ENCODE measurements at places on chromosomes 1 and 21.

DNA sequence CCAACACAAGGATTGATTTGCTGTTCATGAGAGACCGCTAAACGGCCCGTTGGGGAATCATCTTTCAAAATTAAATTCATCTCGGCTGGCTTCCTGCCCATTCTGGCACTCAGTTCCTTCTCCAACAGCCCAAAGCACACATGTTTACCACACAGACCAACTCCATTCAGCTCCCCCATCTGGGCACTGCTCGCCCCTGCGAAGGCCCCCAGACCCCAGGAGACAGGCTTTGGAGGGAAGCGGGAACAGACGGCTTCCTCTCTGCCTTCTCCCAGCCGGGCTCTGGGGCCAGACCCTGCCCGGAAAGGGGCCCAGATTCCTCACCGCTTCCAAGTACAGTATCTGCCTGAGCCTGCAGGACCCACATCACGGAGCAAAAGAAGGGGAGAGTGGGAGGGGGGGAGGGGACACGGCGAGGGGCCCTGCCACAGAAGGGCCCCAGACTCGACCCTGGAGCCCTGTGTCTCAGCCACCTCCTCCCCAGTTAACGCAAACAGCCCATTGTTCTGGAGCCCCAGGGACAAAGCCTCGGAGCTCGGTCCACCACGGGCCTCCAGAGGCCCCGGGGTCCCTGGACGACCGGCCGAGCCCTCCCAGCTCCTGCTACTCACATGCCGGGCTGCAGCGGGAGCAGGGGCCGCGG, 660 bp downstream of the MEGF6 start:
- DNase-seq, result no peak

DNA sequence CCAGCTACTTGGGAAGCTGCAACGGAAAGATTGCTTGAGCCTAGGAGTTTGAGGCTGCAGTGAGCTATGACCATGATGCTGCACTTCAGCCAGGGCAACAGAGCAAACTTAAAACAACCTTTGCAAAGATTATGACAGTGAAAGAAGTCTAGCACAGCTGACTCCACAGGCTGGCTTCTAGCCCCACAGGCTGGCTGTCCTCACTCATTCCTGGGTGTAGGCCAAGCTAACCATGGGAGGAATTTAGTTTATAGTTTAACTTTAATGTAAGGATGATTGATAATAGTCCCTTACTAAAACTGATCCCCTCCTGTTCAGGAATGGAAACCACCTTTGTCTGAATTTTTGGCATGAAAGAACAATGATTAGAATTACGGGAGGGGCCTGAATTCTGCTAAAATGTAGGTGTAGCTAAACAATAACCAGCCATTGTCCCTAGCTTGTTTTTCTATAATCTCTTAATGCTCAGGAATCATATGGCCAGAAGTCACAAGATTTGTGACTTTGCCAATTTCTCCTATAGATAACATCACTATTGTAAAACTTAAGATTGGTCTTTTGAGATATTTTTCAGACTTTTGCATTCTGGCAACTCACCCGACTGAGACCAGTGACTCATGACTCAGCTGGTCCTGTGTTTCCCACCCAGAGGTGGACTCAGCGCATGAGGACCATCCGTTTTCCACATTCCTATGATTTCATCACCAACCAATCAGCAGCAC, 28.1 kb upstream of the SGIP1 start:
- DNase-seq, result no peak

DNA sequence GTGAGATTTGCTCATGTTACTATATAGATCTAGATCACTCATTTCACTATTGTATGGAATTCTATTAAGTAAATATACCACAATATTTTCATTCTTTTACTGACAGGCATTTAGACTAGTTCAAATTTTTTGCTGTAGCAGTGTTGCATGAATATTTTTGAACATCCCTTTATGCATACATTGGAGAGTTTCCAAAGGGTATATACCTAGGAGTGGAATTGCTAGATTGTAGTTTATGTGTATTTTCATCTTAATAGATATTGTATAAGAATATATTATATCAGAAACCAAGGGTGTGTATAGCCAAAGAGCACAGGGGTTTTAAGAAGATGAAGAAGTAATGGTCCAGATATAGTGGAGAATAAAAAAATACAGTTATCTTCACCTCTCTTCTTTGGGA, 6.2 kb downstream of the SCMH1 start:
- DNase-seq, result no peak

DNA sequence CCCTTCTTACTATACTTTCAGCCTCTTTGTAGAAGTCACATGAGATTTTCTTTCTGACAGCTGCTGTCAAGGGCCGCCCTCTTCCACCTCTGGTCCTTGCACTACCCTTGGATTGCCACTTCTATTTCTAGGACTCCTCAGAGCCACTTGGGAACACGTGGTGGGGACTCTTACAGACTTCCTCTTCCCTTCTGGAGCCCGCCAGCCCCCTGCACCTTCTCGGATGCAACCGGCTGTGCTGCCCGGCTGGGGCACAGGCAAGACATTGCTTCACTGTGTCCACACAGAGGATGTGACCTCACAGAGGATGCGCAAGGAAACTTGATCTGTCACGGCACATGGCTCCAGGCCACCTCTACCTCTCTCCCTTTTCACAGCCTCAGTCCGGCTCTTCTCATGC, 2.4 kb upstream of the IKBKE start:
- DNase-seq, result no peak

- no peak for DNase-seq
Measured at GRCh38 chr1:169890761-169891538, 2.7 kb downstream of the SCYL3 start.

DNA sequence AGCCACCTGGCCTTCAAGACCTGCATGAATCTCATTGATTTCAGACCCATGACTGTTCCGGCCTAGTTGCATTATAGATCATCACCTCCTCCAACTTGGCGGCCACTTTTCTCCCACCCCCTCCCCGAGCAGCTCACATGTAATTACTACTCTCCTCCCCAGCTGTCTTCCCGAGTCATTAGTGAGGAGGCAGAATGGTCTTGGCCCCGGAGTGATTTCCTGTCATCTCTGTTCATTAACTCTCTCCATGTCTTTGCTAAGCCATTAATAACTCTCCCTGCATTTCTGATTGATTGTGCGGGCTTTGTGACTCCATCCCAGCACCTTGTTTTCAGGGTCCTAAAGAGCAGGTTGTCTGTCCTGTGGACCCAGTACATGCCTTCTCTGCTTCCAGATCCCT, 75.6 kb upstream of the CNTN2 start:
- DNase-seq, result no peak

- DNase-seq, result no peak
Measured at GRCh38 chr1:12456979-12457378, 161.0 kb downstream of the DHRS3 start.

- no peak for DNase-seq
Measured at GRCh38 chr1:12433323-12434053, 184.5 kb downstream of the DHRS3 start.

- DNase-seq, result no peak
Measured at GRCh38 chr1:175818929-175819328, 75.5 kb upstream of the TNR start.
